Epithelial cell of proximal tubule (primary cell): ENCODE measurements at places on chromosomes 1 and 21. TPM values are rescaled to one million over a fixed set of nuclear protein-coding genes. Genes with fewer than 3 reads are reported as not detected.

RASAL2 gene
- 7.7 and 10.1 TPM in 2 replicates for total RNA-seq

ESPN gene
- not detected in 2 replicates for total RNA-seq

ATP5PB gene
- 329 and 351 TPM in 2 replicates for total RNA-seq

C1QA gene
- not detected in 2 replicates for total RNA-seq

RNU1-1 gene
- total RNA-seq: under 0.01 TPM in 2 replicates

CCDC27 gene
- not detected in 2 replicates for total RNA-seq

COPA gene
- 89.7 and 96.7 TPM in 2 replicates for total RNA-seq

DNA sequence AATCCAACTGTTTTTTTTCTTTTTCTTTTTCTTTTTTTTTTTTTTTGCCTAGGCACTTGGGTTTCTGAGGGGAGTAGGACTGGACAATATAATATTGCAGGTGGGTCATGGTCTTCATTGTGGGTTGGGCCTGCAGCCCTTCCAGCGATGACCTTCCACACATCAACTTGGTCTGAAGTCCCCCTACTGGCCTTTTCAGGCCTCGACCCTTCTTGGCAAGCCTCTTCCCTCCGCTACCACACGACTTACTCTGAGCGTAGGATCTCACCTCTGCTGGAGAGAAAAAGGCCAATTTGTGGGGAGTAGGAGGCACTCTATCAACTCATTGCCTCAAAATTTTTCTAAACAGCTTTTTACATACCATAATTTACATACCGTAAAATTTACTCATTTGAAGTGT, 51.1 kb upstream of the GRIK3 start:
- no peak for DNase-seq

DNA sequence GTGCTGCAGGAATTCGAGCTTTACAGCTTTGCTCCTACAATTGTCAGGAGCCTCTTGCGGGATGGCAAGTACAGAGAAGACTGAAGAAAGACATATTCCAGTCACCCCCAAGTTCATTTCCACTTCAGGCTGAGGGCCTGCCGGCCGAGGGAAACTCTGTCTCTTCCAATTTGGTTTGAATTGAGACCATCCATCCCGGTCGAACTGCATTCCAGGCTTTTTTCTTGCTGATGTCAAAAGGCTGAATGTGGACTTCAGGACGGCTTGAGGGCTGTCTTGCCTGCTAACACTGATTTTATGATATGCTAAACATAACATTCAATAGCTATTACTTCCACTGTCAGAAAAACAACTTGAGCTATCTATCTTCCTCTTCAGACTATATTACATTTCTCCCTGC, 79.8 kb upstream of the PLXNA2 start:
- no peak for DNase-seq

DNA sequence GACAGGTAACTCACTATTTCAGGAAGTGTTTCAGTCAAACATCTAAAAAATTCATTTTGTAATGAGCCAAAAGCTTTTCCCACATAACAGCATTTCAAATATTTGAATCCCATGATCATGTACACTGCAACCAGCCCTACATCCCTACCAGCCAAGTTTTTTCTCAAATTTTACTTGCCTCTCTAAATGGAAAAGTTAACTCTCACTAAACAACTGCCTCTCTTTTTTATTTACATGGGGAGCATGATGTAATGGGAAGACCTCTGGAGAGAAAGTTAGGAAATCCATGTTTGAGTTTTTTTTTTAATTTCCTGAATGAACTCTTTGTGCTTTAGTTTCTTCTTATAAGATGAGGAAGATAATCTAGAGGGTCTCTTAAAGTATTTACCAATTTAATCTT, 70.5 kb downstream of the TTLL7 start:
- no peak for DNase-seq

GRCh38 chr1:39960431-39960958, 5.5 kb downstream of the MFSD2A start:
- no peak for DNase-seq

DNA sequence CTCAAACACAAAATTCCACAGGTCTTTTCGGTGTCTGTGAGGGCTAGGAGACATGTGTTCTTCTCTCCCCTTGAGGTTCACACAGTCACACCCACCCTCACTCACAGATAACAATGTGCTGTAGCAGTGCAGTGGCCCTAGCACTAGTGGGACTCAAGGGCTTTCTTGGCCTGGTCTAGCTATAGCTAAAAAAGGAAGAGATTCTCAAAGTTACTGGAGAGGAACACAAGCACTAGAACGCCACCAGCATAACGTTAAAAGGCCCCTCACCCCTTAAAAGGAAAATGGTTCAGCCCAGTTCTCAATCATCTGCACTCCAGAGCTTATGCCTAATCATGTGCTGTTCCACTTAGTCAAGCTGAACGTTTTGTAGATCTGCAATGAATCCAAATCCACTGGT, 39.5 kb downstream of the RGS8 start:
- no peak for DNase-seq

DNA sequence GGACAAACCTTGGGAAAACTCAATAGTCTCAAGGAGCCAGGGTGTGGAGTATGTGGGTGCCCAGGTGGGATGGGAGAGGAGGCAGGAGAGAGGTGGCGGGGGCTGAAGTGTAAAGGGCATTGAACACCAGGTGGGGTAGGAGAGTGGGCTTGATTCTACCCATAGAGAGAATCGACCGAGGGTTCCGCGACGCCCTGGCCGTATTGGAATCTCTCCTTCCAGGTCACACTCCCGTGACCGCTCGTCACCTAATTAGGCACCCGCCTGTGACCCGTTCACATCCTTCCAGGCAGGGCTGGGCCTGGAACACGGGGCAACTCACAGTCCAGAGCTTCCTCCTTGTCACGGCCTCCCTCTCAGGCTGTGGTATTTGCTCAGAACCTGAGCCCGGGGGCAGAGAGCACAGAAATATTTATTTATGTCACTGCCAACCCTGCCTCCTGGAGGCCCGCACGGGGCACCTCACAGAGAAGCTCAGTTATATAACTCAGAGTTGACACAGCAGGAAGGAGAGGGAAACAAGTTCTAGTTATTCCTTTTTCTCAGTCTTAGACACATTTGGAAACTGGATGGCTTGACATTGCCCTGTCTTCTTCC, 12.0 kb downstream of the NCMAP start:
- no peak for DNase-seq

DNA sequence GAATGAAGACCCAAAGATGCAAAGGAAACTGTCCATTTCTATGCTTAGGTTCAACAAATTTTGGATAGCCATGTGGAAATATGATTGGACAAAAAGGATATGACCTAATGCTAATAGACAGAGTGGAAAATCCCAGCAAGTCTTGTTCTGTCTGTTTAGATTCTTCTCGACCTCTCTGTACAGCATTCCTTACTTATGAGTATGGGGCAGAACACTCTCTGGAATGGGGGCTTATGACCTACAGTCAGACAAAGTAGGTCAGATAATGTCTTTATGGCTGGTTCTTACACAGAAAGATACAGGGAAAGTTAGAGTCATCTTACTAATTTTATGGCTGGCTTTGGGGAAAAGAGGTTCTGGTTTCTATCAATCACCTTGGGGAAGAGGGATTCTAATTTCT, 2.8 kb downstream of the GCSAML start:
- DNase-seq: no peak

DNA sequence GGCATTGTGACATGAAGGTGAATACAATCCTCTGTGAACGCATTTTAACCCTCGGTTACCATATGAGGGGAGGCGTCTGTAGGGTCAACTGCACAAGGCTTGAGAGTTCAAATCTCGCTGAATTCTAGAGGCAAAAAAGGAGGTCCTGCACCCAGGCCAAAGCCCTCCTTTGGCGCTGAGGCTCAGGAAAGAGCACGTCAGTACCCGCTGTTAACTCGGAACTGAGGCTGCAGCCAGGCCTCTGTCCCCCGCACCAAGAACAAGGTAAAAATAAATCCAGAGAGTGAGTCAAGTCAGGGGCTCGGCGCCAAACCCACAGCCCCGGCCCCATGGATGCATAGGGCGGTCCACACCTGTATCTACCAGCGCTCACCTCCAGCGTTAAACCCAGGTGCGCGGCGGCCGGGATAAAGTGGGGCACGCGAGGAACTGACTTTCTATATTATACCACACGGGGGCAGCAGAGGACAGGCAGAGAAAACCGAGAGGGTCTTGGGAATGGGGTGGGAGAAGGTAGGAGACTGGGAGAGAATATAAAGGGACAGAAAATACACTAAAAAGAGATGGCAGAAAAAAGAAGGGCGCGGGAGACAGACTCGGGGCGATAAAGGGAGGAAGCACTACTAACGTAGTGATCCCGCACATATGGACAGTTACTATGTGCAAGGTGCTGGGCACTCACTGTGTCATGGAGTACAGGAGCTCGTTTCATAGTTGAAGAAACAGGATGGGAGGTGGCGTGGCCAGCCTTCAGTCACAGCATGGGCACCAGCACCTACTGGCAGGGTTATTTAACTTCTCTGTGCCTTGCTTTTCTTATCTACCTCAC, 54.9 kb downstream of the DMRTA2 start:
- DNase-seq: no peak

- no peak for DNase-seq
Observed at GRCh38 chr1:109910123-109910962, at the start of gene CSF1. CSF1 (plus strand) TSS chr1:109910849; CDS start chr1:109911024, 175 bp downstream.

DNA sequence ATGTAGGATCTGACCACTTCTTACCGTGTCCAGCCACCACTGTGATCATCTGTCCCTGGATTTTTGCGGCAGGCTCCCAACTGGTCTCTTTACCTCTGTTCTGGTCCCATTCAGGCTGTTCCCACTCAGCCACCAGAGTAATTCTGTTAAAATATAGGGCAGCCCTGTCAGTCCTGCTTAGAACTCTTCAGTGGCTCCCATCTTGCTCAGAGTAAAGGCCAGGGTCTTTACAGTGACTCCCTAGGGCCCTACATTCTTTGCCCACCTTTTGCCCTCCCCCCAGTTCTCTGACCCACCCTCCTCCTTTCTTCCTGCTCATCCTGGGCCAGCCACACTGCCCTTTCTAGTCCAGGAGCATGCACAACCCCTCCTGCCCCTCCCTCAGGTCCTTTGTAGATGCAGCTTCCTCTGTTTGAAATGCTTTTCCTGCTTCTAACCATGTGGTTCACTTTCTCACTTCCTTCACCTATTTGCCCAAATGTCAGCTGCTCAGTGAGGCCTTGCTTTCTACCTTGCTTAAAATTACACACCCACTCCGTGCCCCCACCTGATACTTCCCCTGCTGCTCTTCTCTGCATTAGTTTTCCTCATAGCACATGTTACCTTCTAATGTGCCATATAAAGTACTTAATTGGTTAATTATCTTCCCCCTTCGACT, 7.8 kb downstream of the UBIAD1 start:
- DNase-seq: no peak

GRCh38 chr1:174194461-174194860, 35.1 kb downstream of the RABGAP1L start:
- DNase-seq: no peak

GRCh38 chr1:162294015-162294414, 82.6 kb downstream of the SPATA46 start:
- no peak for DNase-seq

DNA sequence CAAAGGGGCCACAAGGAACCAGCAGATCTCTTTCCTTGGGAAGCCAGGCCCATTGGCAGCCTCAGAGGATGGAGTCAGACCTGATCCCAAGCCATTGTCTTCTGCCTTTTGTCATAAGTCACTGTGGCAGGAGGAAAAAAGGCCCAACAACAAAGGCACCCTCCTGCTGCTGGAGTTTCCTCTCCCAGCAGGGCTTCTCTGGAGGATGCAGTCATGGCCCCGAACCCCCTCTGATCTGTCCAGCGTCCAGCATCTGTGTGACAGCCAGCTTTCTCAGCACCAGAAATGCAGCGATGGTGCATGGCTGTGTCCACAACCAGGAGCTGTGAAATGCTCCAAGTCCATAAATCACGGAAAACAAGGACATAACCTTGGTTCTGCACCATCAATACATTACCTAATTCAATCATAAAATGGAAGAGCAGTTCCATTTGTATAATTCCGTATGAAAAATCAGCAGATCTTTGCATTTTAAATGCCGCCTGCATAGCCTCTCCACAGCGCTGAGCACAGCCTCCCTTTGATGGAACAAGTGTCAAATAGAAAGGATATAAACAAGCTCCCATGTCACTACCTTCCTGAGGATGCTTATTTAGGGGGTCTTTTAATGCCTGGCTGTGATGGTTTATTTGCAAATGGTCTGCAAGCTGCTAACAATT, 30.6 kb downstream of the AJAP1 start:
- no peak for DNase-seq

DNA sequence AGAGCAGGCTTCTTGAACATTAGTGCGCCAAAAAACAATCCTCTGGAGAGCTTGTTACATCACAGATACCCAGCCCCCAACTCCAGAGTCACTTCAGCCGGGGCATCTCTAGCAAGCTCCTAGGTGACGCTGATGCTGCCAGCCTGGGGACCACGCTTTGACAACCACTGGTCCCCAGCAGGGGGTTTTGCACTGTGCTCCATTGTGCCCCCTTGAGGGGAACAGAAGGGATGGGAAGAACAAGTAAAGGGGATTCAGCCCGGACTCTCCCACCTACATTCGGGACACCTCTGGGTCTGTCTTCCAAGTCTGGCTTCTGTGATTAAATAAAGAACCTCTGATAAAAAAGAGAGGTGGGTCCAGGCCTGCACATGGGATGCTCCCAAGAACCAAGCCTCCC, 60.4 kb downstream of the ATP5PO start:
- no peak for DNase-seq

DNA sequence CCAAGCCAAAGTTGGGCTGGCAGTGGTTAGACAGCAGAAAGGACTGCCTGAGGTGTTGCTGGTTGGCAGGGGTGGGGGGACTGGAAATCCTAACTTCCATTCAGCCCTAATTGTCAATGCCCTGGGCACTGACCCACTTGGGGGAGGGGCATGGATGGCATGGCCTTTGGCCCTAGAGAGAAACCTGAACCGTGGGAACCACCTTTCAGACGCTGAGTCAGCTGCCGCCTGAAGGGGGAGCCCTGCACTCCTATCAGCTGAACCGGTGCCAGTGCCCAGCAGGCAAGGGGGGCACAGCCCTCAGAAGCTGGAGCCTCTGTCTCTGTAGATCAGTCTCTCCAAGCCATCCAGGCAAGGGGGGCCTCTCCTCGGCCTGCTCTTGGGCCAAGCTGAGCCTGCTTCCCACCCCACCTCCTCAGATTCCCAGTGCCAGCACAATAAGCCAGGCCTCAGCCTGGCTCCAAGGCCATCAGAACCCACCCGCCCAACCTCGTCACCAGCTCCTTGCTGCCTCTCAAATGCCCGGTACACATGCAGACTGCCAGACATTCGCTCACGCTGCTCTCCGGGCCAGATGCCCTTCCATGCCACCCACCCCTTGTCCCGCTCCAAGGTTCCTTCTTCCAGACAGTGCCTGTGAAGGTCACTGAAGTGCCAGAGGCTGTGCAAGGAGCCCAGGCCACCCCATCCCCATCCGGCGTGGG, 11.6 kb downstream of the TINAGL1 start:
- no peak for DNase-seq

DNA sequence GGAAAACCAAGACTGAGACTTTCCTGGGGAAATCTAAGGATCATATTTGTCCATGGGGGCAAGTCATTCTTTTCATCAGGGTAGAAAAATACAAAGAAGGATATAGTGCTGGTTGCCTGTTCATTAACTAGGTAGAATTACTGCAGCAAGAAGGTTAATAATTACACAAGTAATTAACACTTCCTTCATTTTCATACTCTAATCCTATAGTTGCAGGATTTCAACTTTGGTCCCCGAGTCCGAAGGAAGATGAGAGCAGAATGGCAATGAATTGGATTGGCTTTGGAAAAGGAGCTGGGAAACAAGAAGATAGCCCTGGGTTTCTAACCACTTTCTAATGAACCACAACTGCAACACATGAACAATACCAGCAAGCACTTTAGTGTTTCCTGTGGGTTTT, 199.2 kb upstream of the ESRRG start:
- no peak for DNase-seq
